ENCODE measurements at places on chromosomes 12 and 14.
A peak's percentile ranks its signal among the peaks of the same experiment; 100 is the strongest.

DNA sequence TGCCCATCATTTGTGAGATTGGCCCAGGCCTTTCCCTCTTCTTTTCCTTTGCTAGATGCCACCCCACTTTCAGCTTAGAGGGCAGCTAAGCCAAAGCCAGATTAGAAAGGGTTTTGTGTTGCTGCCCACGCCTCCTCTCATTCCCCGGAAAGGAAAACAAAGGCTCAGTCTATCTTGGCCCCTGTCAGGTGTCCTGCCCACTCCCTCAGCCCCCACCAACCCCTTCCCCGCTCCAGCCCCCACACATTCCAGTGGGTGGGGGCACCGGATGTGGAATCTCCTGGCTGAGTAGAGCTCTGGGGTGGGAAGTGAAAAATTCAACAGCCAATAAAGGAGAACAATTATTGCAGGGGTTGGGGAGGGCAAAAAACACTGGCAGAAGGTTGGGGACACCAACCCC lies 2.2 kb downstream of the BLOC1S1 start:
- DNase-seq = no peak

DNA sequence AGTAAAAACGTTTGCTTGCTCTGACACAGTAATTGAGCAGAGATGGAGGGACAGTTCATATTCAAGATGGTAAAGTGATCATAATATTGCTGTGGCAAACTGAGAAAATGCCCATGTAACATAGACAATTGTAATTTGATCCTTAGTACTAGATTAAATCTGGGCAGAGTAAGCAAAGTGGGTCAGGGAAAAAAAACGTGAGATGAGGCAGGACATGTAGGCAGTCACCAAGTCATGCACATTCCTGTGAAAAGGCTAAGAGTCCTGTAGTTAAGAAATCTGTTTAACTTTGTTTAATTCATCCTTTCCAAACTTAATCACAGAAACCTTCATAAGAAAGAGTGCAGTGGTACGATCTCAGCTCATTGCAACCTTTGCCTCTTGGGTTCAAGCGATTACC lies 16.1 kb downstream of the BTBD7 start:
- DNase-seq = no peak

DNA sequence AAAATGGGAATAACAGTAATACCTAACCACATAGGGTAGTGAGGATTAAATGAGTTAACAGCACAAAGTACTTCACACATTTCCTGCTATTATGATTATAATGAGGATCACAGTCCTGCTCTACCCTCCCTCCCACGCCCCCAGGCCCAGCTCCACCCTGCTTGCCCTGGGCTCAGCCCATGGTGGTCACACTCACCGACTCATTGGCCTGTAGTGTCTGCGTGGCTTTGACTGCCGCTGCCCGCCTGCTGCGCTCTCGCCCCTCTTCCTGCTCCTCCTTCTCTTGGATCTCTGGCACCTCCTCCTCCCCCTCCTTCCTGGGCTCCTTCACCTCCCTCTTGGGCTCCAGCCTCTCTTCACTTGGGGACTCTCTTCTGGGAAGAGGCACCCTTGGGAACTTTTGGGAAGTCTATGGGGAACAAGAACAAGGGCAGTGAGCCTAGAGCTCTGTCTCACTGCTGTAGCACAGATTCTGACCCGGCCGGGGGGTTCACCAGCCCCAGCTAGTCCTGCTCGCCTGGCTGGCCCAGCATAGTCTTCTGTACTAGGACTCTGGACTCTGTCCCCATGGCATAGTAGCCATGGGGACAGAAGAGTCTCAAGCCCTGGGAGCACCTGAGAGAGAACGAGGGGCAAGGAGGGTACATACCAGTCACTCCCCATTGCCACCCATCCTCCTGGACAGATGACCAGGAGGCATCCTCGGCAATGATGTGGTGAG lies 7.1 kb upstream of the PNMA1 start:
- no peak for DNase-seq

DNA sequence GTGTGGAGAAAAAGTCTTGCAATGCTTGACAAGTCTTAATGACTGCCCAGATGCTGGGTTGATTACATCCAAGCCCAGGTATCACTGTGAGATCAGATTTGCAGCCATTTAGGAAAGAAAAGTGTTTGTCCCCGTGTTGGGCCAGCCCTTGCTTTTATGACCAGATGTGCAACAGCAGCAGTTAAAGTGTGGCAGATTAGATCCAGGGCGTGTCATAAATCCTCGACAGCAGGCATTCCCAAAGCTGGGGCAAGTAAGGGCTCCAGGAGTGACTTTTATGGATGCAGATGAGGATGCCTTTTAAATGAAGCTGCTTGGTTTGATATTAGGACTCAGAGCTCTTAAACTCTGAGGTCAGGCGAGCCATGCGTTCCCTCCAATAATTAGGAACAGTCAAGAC lies 1.7 kb downstream of the SMOC1 start:
- no peak for DNase-seq

DNA sequence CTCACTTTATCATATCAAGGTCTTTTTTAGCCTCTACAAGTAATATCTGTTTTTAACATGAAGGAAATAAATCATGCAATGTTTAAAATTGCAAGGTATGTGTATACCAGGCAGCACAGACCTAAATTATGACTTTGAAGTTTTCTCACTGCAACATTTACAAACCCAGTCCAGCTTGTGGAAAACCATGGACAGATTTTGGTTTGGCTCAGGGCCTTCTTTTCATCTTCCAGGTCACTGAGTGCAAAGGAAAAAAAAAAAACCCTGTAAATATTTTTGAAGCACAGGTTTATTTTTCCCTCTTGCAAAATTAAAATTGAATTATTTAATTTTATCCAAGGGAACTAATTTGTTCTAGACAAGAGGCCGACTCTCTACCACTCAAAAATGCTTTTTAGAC lies 13.8 kb downstream of the MGP start:
- no peak for DNase-seq

- DNase-seq = peak; percentile 63
These were observed 78.6 kb upstream of the TBX3 start for GRCh38 chr12:114762490-114763110.

DNA sequence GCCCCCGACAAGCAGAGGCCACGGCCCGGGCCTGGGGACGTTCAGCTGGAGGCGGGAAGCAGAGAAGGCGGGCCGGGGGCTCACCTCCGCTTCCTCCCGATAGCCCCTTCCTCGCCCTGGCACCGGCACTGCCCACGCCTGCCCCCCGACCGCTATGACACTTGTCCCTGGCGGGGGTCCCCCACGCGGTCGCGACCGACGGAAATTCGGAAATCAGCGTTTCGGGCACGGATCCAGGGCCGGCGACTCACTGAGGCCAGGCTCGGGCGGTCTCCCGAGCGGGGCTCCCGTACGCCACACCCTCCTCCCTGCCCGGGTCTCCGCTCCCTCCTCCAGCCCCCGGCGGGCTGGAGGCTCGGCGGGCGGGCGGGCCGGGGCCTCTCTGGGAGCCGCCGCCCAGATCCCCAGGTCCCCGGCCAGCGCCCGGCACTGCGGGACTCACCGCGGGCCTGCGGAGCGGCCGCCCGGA lies 581 bp downstream of the PITPNM2 start:
- peak; percentile 19 for DNase-seq

GRCh38 chr14:68945190-68945584 lies 33.9 kb downstream of the ACTN1 start:
- DNase-seq = no peak

DNA sequence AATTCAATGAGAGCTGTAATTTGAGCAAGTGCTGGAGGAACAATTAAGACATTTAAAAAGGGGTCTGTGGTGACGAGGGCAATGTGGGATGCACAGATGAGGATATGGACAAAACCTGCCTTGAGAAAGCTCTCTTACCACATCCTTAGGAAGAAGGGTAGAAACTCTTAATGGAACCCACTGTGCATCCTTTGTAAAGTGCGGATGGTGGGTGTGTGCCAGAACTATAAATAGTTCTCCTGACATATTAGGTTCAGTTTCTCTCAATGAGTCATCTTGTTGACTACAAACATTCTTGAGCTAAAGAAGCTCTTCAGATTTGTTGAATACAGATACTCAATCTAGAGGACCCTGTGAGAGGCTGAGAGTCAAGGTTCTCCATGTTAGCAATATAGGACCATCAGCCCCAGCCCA lies 106.1 kb upstream of the ANO4 start:
- DNase-seq = no peak

- DNase-seq = peak; percentile 61
These were observed 22.3 kb upstream of the P2RX7 start for GRCh38 chr12:121110211-121110940.

GRCh38 chr12:105235281-105235731 lies 668 bp downstream of the APPL2 start:
- DNase-seq = no peak

- DNase-seq = no peak
These were observed 386 bp downstream of the HDAC7 start for GRCh38 chr12:47819138-47819895.

GRCh38 chr12:99948370-99948769 lies 36.4 kb downstream of the ANKS1B start:
- DNase-seq = no peak

- no peak for DNase-seq
These were observed 38.1 kb downstream of the ESRRB start for GRCh38 chr14:76413962-76414600.

- no peak for DNase-seq
These were observed 183.4 kb downstream of the KIF26A start for GRCh38 chr14:104321802-104322130.
